ENCODE measurements at places on chromosomes 5 and 9.
A peak's percentile ranks its signal among the peaks of the same experiment; 100 is the strongest.

- no peak for DNase-seq
Observed at GRCh38 chr9:134984372-134985265, 66.9 kb upstream of the FCN1 start.

GRCh38 chr9:80163889-80164288, 592.1 kb downstream of the TLE4 start:
- no peak for DNase-seq

GRCh38 chr5:169039592-169039991, 261.3 kb downstream of the SLIT3 start:
- no peak for DNase-seq

DNA sequence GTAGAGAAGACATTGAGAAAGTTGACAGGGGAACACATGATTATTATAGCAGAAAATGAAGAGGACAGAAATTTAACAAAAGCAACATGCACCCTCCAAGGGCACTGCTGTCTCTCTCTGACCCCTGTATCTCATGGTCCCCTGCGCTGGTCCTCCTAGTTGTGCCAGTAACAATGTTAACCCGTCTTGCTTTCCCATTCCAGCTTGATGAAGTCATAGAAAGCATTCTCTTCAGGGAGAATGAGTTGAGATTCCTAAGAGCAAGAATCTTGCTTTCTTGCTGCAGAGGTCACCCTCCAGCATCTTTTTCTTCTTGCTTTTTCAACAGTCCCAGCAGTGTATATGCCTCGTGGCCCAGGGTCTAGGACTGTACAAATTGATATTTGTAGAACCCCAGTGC, 279.6 kb upstream of the ADAMTSL1 start:
- DNase-seq: peak; percentile 17

DNA sequence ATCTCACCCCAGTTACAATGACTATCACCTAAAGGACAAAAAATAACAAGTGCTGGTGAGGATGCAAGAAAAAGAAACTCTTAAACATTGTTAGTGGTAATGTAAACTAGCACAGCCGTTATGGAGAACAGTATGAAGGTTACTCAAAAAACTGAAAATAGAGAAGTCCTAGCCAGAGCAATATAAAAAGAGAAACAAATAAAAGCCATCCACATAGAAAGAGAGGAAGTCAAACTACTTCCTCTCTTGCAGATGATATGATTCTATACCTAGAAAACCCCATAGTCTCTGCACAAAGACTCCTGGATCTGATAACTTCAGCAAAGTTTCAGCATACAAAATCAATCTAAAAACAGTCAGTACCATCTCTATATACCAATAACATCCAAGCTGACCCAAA, 221.5 kb upstream of the FAM174A start:
- no peak for DNase-seq

DNA sequence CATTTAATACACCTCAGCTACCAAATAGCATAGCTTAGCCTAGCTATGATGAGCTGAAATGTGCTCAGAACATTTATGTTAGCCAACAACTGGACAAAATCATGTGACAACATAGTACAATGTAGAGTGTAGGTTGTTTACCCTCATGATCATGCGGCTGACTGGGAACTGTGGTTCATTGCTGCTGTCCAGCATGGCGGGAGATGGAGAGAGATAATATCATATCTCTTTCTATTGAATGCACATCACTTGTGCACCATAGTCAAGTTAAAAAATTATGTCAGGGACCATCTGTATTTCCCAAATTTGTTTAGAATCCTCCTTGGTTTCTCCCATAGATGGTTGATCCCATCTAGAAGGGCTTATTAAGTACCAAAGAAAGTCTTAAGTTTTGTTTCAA, 151.1 kb upstream of the ELL2 start:
- no peak for DNase-seq

GRCh38 chr9:76729980-76730737, 34.1 kb upstream of the PCA3 start:
- DNase-seq: no peak

GRCh38 chr5:179763215-179763945, 30.4 kb upstream of the LTC4S start:
- DNase-seq: peak; percentile 88

- DNase-seq: no peak
Observed at GRCh38 chr5:157469073-157469472, 9.1 kb downstream of the NIPAL4 start.

GRCh38 chr9:111074395-111074794, 36.1 kb upstream of the LPAR1 start:
- peak; percentile 37 for DNase-seq

DNA sequence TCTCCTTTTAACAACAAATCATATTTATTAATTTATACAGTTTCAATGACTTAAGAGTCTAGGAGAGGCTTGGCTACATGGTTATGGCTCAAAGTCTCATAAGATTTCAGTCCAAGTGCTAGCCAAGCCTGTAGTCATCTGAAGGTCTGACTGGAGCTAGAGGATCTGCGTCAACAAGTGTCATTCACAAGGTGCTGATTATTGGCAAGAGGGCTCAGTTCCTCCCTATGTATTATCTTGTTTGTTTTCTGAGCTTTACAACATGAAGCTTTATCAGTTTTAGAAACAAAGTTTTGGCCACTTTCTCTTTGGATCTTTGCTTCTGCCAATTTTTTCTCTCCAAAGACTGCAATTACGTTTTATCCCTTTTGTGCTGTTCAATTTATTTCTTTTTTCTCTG, 94.7 kb downstream of the RICTOR start:
- DNase-seq: no peak

DNA sequence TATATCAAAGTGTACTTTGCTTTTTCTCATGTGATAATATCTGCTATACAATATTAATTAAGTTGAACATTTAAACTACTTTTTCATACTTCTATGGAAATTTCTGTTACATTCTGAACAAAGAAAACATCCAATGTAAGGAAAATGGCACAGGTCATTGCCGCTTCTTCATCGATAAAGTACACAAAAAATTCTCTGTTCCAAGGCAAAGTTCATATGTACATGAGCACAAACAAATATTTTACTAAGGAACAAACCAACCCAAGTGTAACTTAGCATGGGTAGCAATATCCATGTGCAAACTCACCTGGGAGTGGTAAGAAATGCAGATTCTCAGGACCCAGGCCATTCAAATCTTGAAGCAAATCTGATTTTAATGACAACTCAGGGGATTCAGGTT, 139.8 kb downstream of the TMEM161B start:
- DNase-seq: no peak

- DNase-seq: no peak
Observed at GRCh38 chr9:97484134-97484533, 17.3 kb upstream of the TMOD1 start.

DNA sequence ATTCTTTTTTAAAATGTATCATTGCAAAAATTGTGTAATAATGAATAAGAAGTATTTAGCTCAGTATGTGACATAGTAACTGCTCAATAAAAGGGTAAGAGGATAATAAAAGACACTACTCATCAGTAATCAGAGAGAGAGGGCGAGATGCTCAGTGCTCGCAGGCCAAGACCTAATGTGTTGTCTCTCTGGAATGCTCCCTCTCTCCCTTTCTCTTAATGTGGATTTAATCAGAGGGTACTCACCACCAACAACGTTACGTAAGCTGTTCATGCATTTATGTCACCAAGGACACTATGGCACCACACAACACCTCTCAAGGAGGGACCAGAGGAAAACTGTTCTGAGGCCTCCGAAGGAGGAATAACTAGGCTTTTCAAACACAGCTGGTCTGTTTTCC, 42.5 kb downstream of the WHRN start:
- DNase-seq: no peak

- DNase-seq: no peak
Observed at GRCh38 chr5:90301248-90301647, 108.3 kb downstream of the CETN3 start.

GRCh38 chr5:180959661-180960060, 29.0 kb upstream of the BTNL3 start:
- DNase-seq: no peak

- no peak for DNase-seq
Observed at GRCh38 chr9:89073397-89073796, 82.1 kb downstream of the S1PR3 start.

GRCh38 chr9:124014956-124015660, 3.5 kb downstream of the LHX2 start:
- no peak for DNase-seq

DNA sequence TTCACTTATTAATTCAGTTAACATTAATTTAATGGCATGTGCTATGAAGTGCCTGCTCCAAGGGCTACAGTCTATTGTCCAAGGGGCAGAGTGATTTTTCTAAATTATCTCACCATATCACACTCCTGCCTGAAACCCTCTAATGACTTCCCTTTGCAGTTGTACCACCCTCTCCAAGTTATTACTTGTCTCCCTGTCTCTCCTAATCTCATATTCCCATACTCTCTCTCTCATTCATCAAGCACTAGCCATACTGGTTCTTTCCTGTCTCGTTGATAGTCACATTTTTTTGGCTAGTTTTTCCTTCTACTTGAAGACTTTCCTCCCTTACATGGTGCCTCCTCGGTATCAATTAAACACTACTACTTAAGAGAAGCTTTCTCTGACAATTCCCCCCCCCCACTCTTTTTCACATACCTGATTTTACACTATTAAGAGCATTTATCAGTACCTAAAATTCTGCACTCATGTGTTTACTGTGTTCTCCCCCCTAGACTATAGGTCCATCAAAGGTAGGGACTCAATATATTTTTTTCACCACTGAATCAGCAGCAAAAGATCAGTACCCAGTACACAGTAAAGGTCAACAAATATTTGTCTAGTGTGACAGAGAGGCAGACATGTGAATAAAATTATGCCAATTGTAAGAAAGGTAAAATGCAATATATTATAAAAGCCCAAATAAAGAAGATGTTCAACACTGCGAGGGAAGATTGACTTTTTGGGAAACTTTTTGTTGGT, 19.0 kb downstream of the RICTOR start:
- DNase-seq: no peak

- no peak for DNase-seq
Observed at GRCh38 chr5:176531902-176532493, 5.2 kb downstream of the RNF44 start.

All from choroid plexus epithelial cell (primary cell).